ENCODE measurements at places on chromosomes 13 and 19.

DNA sequence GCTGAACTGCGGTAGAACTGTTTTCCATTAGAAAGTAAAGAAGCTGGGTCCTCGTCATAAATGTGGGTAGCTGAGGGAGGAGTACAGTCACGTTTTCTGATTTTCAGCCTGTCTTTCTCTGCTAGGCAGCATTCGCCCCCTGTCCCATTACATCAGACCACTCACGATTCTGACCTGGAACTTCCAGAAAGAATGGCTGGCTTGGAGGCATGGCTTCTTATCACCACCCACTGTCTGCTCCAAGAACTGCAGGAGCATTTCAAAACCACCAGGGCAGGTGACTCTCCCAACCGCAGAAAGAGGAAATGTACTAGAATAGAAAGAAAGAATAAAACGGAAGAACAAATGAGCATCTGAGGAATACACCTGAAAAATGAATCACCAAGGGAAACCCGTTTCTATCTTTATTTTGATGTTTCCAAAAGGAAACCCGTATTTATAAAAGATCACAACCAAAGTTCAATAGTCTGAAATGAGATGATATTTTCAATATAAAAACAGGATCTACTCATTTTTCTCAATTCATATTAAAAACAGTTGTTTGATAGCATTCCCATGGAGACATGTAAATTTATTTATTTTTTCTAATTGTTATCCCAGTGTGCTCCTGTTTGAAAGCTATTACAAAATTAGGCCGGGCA lies 22.1 kb upstream of the POMP start:
- DNase-seq, result peak; percentile 72

- DNase-seq, result no peak
Observed at GRCh38 chr13:52033039-52033438, 8.5 kb downstream of the UTP14C start.

GRCh38 chr13:96011291-96011872 lies 41.8 kb downstream of the UGGT2 start:
- no peak for DNase-seq

- DNase-seq, result no peak
Observed at GRCh38 chr13:81319351-81319750, 978.4 kb upstream of the SPRY2 start.

GRCh38 chr19:8141726-8142512 lies 7.5 kb downstream of the FBN3 start:
- DNase-seq, result no peak

GRCh38 chr19:32368787-32369186 lies 23.4 kb downstream of the ZNF507 start:
- DNase-seq, result no peak

DNA sequence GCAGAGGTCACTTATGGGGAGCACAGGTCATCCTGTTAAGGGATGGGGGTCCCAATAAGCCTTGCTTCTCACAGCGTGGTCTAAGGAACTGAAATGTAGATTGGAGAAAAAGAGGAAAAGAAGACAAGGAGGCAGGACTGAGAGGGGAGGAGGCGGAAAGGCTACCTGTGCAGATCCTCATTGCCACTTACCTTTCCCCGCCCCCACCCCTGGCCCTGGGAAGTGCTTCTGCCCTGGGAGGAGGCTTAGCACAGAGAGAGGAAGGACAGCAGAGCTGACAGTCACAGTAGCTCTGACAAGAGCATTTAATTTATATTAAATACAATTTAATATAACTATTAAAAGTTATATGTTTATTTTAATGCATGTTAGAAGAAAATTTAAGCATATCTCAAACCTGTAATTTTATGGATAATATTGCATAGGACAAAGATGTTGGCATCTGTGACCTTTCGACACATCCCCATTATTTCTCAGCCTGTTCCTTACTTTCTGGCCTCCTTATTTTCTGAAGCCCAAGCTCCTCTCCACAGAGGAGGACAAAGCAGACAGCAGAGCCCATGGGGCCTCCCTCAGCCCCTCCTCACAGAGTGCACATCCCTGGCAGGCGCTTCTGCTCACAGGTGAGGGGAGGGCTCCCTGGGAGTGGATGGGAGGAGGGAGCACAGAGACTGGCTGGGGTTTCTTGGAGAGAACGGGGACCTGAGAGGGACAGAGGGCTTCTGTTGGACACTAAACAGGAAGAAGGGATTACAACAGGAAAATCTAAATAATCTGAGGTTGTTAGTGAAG lies 23.4 kb downstream of the CEACAM21 start:
- peak; percentile 5 for DNase-seq

- DNase-seq, result no peak
Observed at GRCh38 chr13:51083706-51084105, 27.4 kb downstream of the C13orf42 start.

DNA sequence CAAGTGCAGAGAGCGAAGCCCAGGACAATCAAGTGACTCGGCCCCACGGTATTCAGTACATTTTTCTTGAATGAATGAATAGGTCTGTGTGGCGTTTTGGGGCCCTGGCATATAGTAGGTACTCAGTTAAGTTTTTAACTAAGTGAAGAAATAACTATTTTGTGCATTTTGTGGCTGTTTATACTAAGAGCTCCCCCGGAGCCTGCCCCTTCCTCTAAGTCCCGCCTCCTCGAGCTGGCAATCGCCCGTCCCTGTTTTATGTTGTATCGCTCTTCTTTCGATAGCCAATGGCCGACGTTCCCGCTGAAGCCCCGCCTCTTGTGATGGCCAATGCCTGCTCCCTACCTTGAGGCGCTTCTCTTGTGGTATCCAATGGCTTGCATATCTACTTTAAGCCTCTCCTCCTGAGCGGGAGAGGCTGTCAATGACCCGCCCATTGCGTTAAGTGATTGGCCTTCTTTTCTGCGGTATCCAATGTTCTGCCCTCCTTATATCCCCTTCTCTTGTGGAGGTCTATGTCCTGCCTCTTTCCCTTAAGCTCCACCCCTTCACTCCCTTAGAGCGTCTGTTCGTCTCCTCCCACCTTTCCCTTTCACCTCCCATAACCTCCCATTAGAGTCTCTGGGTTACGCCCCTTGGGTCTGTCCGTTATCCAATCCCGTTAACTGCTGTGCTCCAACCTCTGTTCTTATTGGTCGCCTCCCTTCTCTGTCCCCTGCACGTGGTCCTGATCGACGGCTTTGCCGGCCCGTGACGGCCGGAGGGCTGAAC lies 509 bp upstream of the HDGFL2 start:
- peak; percentile 99 for DNase-seq

DNA sequence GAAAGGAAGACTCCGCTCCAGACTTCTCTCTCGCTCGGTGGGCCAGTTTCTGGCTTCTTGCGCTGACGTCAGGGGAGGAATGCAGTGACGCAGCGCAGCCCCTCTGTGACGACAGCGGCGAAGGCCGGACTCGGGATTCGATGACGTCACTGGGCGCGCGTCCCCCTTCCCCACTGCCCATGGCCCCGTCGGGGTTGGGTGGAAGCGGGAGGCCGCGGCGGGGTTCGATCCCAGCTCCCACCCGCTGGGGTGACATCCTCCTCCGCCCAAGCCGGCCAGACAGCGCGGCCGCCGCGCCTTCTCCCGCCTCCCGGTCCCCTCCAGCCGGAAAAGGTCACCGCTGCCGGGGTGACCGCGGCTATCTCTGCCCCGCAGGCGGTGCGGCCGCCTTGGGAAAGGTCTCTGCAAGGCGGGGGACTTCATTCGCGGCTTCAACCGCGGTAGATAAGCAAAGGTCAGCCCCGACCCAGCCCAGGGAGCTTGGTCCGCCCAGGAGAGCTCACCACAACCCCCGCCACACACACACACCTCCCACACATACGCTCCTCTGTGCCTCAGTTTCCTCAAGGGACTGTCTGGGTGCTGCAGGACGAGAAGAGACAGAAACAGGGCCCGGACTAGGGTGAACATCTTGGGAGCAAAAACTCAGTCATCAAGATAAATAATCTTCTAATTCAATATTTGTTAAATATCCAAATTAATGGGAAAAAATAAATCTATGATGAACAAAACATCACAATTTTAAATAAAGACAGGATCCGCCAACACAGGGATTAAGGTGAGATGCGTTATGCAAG lies 844 bp upstream of the RFX1 start:
- no peak for DNase-seq

DNA sequence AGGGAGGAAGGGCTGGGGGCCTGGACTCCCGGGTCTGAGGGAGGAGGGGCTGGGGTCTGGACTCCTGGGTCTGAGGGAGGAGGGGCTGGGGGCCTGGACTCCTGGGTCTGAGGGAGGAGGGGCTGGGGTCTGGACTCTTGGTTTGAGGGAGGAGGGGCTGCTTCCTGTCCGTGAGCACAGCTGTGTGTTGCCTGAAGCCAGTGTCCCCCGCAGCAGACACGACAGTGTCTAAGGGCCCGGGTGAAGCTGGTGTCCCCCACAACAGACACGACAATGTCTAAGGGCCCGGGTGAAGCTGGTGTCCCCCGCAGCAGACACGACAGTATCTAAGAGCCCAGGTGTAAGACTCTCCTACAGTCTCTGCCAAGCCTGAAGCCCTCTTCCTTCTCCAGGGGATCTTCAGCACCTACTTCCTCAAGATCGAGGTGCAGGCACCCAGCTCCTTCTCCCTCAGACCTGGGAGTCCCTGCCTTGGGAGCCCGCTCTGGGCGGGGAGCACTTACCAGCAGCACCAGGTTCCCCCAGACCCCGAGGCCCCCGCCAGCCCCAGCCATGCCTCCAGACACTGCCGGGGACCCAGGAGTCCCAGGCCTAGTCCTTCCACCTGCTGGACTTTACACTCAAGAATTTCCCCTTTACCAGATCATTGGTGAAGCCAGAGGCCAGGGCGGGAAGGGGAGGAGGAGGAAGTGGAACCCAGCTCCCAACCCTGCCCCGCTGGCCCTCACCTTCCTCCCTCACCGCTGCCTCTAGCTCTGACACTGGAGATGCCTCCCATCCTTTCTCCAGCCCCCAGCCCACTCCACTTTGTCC lies at the start of gene PTPRH:
Gene PTPRH, minus strand, starts transcription at position 622 of the 813 bp plus-strand sequence. Its CDS starts 68 bp downstream, at position 554.
- no peak for DNase-seq

GRCh38 chr19:28326746-28327145 lies 886.2 kb downstream of the UQCRFS1 start:
- no peak for DNase-seq

GRCh38 chr13:99422586-99423220 lies 78.6 kb upstream of the TM9SF2 start:
- peak; percentile 7 for DNase-seq

Data from activated CD4-positive, alpha-beta memory T cell treated with anti-CD3 and anti-CD28 coated beads for 36 hours (primary cell).